Mesothelial cell of epicardium (in vitro differentiated cells): ENCODE measurements at places on chromosomes 3 and 15.

- no peak overlapping the region for H3K4me3 ChIP-seq
- no peaks in the 10 kb centered on the region for H3K27me3 ChIP-seq
- peaks cover under 1% of the 10 kb centered on the region for H3K36me3 ChIP-seq
- no peak for DNase-seq
- H3K4me1 ChIP-seq, result no peaks in the 10 kb centered on the region
Observed at GRCh38 chr15:81894061-81894460, 151.8 kb downstream of the MEX3B start.

- no peak for DNase-seq
- no peak overlapping the region for H3K27ac ChIP-seq
- no peak overlapping the region for H3K4me3 ChIP-seq
- peaks cover 23% of the 10 kb centered on the region for H3K36me3 ChIP-seq
- H3K4me1 ChIP-seq, result no peaks in the 10 kb centered on the region
Observed at GRCh38 chr3:138242466-138242865, 55.4 kb downstream of the ARMC8 start.

- no peak for DNase-seq
- peaks cover 40% of the 10 kb centered on the region for H3K36me3 ChIP-seq
- H3K4me3 ChIP-seq, result no peak overlapping the region
- no peak overlapping the region for H3K27ac ChIP-seq
Observed at GRCh38 chr3:195690951-195691350, 29.8 kb upstream of the MUC20 start.

DNA sequence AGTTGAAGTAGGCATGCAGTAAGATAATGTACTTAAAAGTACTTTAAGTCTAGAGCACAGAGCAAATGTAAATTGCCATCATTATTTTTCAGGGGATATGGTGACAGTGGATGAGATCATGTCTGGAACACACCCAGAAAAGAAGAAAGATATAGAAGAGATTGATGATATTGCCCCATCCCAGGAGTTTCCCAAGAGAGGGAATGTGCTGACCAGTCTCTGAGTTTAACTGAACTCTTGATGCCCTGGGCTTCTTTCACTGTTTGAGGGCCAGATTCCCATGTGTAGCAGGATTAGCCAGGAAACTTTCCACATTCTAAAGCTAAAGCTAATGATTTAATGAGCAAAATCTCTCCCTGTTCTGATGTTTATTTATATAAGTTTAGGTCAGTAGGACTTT, 366.8 kb upstream of the UMPS start:
- H3K4me1 ChIP-seq, result peaks cover 53% of the 10 kb centered on the region
- H3K36me3 ChIP-seq, result peaks cover 4% of the 10 kb centered on the region
- DNase-seq, result no peak
- H3K27ac ChIP-seq, result peak overlapping the region; percentile 78
- H3K4me3 ChIP-seq, result no peak overlapping the region

DNA sequence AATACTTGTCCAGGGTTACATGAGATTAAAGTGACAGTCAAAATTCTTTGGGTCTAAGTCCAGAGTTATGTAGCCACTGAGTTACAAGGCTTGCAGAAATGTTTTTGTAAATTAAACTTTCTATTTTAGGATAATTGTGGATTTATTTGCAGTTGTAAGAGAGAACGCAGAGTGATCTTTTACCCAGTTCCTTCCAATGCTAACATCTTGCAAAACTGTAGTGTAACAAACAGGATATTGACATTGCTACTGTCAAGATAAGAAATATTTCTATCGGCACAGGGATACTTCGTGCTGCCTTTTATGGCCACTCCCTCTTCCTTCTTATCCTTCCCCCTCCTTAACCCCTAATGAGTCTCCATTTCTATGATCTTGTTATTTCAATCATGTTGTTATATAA, 1022.9 kb downstream of the MCTP2 start:
- peaks cover 4% of the 10 kb centered on the region for H3K36me3 ChIP-seq
- H3K4me1 ChIP-seq, result peaks cover 14% of the 10 kb centered on the region
- no peak for DNase-seq
- H3K27me3 ChIP-seq, result no peaks in the 10 kb centered on the region
- no peak overlapping the region for H3K4me3 ChIP-seq
